ENCODE measurements at places on chromosomes 12 and 14.
A peak's percentile ranks its signal among the peaks of the same experiment; 100 is the strongest.

- no peak for DNase-seq
Measured at GRCh38 chr14:69865701-69866365, 13.4 kb upstream of the SMOC1 start.

- no peak for DNase-seq
Measured at GRCh38 chr12:102962532-102962931, 5.1 kb downstream of the ASCL1 start.

DNA sequence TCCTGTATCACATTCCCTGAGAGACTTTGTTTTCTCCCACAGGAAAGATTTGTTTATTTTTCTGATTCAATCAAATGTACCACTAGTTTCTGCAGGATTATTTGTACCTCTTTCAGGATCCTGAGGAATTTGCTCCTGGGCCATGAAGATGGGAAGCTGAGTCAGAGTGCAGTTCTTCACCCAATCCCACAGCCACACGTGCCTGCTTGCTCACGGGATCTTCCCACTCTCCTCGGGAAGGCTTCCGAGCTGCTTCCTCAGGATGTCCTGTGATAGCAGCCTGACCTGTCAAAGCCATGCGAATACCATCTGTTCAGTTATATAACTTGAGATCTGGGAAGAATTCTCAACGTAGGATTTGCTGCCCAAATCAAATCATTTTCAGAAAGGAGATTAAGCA is 41.8 kb upstream of the HIF1A start:
- DNase-seq, result no peak

DNA sequence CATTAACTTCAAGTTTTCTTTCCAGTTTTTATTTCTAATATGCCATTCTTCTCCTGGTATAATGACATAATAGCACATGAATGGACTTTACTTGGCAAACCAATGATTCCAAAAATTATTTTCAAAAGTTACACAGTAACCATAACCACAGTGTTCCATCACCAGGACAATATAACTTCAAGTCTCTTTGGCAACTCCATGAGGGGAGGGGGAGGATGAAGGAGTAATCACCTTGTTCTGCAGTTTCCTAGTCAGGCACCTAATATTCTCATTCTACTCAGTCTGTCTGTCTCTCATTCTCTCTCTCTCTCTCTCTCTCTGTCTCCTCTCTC is 66.6 kb downstream of the BTG1 start:
- DNase-seq, result no peak

DNA sequence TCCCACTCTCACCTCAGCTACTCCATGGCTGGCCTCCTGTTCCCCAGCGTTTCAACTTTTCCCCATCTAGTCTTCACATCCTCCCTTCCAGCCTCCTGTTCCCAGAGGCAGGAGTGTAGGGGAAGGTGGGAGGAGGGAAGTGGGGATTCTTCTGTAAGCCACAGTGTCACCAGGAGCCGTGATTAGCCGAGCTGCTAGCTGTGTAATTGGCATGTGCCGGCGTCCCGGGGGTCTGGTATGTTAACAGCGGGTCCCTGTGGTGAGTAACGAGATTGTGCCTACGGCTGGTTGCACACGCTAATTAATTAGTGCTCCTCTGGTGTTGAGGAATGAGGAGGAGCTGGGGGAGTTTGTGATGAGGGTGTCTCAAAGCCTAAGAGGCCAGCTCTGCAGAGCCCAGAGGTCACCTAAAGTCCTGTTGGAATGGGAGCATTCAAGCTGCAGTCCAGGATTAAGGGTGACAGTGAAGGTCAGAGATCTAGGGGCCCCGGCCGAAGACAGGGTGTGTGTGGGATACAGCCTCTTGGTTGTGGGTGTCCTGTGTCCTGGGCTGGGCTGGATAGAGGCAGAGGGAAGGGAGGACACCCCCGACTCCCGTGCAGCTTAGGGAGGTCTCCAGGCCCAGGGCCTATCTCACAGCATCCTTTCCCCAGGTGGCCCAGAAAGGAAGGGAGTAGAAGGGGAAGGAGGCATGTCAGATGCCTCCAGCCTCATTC is 10.0 kb upstream of the CALCOCO1 start:
- no peak for DNase-seq

- no peak for DNase-seq
Measured at GRCh38 chr14:54711312-54711711, 144.4 kb downstream of the SAMD4A start.

- DNase-seq, result no peak
Measured at GRCh38 chr12:54029529-54030441, 1.5 kb downstream of the HOXC6 start.

GRCh38 chr12:11584221-11584855 is 65.1 kb upstream of the ETV6 start:
- no peak for DNase-seq

GRCh38 chr14:57822081-57822480 is 43.8 kb downstream of the SLC35F4 start:
- no peak for DNase-seq

DNA sequence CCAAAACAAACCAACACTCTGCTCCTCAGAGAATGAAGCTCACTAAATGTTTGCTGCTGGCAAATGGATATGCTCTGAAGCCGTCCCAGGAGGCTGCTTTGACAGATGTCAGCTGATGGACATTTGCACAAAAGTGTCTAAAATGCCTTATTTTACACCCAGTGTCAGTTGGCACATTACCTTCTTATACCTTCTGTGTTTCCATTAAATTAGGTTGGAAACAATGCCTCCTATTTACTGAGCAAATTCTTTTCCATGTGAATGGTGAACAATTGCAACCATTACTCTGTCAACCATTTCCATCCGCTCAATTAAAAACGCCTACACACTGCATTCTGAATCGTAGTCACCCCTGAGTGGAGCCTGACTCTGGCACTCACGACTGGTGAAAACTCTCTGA is 1679.9 kb upstream of the FLRT2 start:
- DNase-seq, result no peak

- no peak for DNase-seq
Measured at GRCh38 chr14:89667983-89668382, 250.9 kb upstream of the FOXN3 start.

DNA sequence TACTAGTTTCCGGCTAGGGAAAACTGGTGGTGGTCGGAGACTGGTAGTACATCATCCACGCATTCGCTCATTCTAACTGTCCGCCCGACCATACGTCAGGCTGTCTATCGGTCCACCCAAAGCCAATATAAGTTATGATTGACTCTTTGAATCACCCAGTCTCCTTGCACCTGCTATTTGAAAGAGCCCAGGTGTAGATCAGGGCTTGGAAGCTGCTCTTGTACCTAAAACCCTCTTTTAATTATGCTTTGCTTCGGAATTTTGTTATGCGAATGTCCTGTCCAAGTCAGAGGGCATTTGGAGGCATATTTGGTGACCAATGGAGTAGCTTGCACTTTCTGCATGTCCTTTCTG is 5.7 kb upstream of the NKX2-1 start:
- no peak for DNase-seq

GRCh38 chr12:89537389-89537788 is 11.5 kb upstream of the POC1B start:
- DNase-seq, result no peak

GRCh38 chr14:80385336-80385735 is 174.0 kb upstream of the DIO2 start:
- DNase-seq, result no peak

DNA sequence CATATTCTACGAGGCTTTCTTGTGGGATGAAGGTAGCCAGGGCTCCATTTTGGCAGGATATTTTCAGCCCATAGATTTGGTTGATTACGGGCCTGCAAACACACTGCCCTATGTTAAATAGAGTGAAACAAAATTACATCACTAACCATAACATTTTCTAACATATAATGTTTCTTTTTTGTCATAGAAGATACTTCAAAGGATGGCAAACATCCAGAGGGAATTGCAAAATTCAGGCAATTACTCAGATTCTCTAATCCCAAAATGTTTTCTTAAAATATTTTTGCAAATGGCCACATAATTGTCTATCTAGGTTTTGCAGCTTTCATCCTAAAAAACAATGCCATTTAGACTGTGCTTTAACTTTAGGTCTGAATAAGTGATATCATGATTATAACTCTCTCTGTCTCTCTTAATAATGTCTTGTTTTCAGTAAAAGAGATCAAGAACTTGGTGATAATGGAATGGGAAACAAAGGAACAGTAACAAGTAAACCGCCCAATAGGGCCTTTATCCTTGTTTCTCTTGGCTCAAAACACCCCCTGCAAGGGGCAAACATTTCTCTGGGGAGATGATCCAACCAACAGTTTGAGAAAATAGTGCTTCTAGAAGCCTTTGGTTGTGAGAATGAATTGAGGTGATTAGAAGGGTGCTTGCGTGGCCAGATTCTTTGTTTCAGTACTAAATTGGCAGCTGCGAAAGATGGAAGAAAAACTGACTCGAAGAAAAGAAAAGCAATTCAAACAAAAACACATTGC is 54.4 kb upstream of the BTG1 start:
- DNase-seq, result no peak

- DNase-seq, result peak; percentile 47
Measured at GRCh38 chr12:57726151-57726883, 12.2 kb downstream of the AGAP2 start.

DNA sequence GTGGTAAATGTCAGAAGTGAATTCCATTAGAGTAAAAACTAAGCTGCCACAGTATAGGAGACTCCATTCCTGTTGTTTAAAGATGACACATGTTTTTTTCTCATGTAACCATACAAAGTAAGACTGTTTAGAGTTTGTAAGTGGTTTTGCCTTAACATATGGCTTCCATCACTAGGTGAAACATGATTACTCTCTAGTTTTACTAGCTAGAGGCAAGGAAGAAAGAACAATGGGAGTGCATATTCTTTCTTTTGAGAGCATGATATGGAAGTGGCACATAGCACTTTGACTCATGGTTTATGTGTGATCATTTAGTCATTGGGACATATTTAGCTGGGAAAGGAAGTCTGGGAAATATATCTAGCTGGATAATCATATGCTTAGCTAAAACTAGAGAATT is 7.7 kb downstream of the ATF7IP start:
- no peak for DNase-seq

- no peak for DNase-seq
Measured at GRCh38 chr12:58104351-58104755, 163.0 kb downstream of the ATP23 start.

DNA sequence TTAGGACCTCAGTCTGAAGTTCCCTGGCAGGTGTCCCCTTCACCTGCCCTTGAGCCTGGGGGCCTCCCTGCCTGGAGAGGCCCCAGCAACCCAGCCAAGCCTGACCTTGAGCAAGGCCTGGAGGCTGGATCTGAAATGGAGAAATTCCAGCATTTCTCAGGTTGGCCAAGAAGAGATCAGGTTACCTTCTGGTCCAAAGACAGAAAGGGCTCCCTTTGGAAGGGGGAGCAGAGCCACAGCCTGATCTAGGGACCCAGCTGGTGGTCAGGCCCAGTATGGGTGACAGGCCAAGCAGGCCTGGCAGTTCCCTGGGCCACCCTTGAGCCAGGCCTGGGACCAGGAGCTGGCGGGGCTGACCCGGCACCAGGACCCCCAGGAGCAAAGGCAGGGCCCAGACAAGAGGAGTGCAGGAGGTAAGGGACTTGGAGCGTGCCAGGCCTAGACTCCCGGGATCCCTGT is 82.8 kb downstream of the TNFAIP2 start:
- no peak for DNase-seq

GRCh38 chr14:33232031-33232430 is 293.4 kb downstream of the NPAS3 start:
- no peak for DNase-seq

- no peak for DNase-seq
Measured at GRCh38 chr12:113154351-113154973, 4.9 kb downstream of the CFAP73 start.

DNA sequence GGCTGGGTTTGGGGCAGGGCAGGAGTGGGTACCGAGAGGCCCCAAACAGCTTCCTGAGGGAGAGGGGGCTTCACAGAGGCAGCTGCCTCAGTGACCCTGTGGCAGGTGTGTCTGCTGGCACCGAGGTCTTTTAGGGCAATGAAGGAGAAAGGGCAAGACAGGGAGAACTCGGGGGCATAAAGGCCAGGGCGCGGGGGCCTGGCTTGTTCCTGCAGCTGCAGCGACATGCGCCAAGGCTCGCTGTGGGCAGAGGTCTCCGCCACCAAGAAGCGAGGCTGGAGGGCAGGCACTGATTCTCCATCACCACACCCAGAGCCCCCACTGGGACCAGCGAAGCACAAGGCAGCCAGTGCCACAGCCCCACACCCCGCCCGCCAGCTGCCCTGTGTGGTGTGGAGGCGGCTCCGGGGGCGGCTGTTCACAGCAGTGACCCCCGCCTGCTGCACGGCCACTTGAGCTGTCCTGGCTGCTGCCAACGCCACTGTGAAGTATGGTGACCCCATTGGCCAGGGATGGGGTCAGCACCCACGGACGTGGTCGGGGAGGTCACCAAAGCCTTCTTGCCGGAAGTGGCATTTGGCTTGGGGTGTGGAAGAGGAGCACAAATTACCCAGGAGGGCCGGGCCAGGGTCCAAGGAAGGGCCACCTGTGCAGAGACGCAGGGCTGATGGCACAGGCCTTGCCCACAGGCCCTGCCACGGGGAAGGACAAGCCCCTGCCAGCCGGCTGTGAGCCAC is 16.4 kb downstream of the BAG5 start:
- DNase-seq, result no peak
